SK-N-SH treated with all-trans-retinoic acid at 6 μM for 48 hours (cell line): ENCODE measurements at places on chromosomes 1 and 21.

GRCh38 chr1:156347331-156347730 lies 9.0 kb downstream of the TSACC start:
- ATAC-seq, result peak; percentile 90

DNA sequence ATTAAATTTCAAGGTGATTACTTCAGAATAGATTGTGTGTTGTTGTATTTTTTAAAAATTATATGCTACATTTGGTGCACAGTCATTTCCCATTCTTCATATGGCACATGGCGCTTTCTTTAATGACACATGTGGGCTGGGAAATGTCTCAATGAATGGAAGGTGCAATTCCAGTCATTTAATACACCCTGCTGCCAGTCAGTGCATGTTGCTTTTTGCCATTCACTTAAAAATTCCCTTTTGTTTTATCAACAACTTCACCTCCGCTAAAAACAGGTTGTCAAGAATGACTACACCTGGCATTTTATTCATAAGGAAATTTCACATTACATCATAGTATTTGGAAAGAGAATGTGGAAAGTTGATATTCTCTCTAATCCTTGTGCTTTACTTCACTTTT lies 716.4 kb upstream of the ADAMTS5 start:
- ATAC-seq, result no peak

DNA sequence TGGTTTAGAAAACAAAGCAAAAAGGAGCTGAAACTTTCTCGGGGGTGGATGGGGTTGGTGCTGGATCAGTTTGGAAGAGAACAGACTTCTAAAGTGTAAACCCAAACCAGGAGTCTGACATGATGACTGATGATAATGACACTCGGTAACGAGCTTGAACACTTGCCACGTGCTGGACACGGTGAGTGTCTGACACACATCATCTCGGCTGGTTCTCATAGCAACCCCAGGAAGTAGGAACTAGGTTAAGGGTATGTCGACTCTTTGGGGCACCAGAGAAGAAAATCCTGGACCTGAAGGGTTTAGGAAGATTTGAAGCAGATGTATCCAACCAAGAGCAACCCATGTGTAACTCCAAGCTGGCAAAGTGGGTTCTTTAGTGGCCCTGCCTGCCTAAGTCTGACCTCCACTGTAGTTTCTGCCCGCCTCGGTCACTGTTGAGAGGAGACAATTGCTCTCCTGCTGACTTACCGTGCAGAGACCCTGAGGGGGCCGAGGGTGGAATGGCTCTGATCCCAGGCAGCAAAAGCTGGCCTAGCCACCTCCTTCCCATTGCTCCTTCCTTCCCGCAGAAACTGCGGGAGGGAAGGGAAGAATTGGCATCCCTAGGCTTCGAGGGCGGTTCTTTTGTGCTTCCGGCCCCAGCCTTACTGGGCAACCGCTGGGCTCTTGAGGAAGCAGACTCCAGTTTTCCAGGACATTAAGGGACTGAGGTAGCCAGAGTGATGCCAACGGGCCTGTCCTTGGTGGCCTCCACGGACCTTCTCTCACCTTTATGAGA lies 156.0 kb downstream of the TOMM20 start:
- ATAC-seq, result no peak

DNA sequence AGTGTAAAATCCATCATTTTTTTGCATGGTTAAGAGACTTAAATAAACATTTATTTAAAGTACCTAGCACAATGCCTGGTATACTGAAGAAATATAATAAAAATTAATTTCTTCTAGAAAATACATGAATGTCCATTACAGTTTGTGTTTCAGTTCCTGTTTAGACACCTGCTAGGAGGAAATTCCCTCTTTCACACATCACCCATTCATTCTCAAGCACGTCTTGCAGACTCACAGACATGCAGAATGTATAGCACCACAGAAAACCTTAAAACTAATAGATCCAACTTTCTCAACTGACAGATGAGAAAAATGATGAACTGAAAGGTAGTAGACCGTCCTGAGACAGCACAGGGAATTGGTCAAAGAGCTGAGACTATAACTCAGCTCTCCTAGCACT lies 172.2 kb upstream of the C8B start:
- ATAC-seq, result no peak

- ATAC-seq, result no peak
Observed at GRCh38 chr21:45550522-45551210, 8.4 kb upstream of the SLC19A1 start.
